ENCODE measurements at places on chromosomes 4 and X.

DNA sequence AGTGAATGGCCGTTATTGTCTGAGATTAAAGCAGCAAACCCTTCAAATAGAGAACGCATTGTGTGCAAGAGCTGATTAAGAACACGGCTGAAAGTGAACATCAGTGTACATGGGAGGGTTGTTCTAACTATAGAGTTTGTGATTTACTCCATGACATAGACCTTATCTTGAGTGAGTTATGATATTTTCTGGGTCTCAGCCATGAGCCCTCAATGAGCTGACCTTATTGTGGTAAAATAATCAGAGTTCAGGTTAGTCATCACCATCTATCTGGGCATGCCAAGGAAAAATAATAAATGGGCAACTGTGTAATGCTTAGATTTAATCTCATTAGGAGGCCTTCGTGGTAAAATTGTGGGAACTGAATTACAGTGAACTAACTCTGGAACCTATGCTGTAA, 33.2 kb upstream of the CLDN24 start:
- DNase-seq = no peak

- DNase-seq = no peak
Measured at GRCh38 chr4:84263415-84263814, 235.7 kb downstream of the NKX6-1 start.

DNA sequence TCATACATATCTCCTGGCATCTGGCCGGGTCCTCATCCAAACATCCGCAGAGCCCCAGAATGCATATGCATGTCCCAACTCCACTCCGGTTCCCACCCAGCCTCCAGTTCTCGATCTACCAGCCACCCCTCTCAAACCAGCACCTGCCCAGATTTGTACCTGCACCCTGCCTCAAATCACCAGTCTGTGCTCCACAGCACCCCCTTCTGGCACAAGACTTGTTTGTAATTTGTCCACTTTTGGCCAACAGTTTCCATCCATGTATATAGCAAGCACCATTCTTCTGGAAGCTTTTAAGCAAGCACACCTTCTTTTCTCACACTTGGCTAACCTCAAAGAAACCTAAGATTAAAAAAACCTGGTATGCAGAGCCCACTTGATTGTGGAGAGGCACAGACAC, 644.1 kb downstream of the MID1IP1 start:
- DNase-seq = peak; percentile 34

DNA sequence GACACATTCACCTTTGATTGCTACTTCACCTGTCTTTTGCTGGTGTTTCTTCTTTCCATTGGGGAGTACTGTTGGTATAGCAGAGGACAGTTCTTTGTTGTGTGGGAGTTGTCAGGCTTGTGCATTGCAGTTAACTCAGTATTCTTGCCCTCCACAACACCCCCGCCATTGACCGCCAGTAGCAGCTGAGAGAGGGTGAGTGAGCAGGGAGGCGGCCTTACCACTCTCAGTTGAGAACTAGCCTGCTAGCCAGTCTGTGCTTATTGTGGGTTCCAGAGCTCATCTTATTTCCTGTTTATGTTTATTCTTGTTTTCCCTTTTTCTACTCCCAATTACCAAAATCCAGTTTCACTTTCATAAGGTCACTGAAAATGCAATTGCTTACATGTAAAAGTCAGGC, 52.2 kb downstream of the STIM2 start:
- no peak for DNase-seq

DNA sequence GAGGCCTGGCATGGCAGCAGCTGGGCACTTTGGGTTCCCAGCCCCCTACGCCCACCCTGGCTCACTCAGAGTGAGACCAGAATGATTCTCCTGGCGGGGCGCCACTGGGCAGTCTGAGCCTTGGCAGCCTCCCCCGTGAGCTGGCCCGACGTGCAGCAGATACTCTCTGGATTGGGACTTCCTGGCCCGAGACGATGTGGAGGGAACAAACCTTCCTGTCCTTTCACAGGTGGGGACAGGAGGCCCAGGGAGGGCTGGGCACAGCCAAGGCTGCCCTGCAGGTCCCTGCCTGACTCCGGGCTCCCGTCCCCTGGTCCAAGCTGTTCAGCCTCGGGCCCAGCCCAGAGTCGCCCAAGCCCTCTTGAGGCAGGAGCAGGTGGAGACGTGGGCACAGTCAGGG, 17.9 kb upstream of the ADD1 start:
- DNase-seq = no peak

GRCh38 chr4:54497947-54498346, 159.8 kb upstream of the KIT start:
- no peak for DNase-seq

DNA sequence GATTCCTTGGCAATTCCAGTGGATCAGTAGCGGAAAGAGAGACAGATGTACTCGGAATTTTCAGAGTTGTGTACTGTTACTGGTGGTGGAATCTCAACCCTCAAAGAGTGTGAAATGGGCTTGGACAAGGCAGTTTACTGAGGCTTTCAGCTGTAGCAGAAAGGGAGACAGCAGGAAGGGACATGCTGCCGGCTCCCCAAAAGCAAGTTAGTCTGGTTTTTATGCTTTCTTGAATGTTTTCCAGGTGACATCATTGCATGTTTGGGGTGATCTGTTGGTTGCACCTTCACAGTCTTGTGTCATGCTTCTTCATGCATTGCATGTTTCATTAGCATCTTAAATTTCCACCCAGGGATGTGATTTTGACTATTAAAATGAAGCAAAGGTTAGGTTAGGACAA, 1282.2 kb downstream of the ADGRL3 start:
- no peak for DNase-seq

DNA sequence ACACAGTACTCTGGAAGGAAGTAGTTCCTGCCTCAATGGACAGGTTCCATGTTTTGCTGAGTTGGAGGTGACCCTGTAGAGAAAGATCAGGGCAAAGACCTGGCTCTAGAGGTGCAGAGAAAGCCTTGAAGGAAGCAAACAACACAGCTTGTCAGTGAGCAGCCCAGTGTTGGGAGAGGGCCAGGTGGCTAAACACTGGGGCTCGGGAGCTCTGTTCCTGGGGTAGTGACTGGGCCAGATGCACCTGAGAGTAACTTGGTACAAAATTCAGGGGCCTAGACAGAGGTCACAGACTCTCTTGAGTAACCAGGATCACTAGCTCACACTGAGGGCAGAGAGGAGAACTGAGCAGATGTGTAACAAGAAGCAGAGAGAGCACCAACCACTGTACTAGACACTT, 138.4 kb upstream of the NALF2 start:
- DNase-seq = no peak

GRCh38 chr4:100042235-100042634, 92.2 kb upstream of the H2AZ1 start:
- no peak for DNase-seq

GRCh38 chrX:150759568-150760416, 66.6 kb downstream of the MTMR1 start:
- DNase-seq = no peak

- no peak for DNase-seq
Measured at GRCh38 chr4:124111411-124111810, 601.1 kb downstream of the ANKRD50 start.

- no peak for DNase-seq
Measured at GRCh38 chr4:160825644-160826338, 1338.0 kb downstream of the FSTL5 start.

- DNase-seq = peak; percentile 7
Measured at GRCh38 chr4:44210750-44211149, 237.9 kb downstream of the KCTD8 start.

DNA sequence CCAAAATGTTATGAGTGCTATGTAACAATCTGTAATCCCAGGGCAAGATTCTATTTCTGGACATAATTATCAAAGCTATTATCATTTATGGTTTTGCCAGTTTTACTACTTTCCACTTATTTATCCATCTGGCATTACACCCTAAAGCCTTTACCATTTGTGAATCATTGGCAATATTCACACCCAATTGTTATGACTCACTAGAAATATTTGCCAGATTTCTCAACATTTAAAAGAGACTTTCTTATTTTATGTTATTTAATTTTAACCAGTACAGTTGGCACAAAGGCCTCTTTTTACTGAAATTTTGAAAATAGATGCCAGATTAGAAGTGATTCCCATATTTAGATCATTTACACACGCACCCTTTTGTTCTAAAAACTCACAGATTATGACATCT, 242.7 kb upstream of the WDFY3 start:
- DNase-seq = no peak

- no peak for DNase-seq
Measured at GRCh38 chrX:14753441-14753840, 119.4 kb downstream of the FANCB start.

DNA sequence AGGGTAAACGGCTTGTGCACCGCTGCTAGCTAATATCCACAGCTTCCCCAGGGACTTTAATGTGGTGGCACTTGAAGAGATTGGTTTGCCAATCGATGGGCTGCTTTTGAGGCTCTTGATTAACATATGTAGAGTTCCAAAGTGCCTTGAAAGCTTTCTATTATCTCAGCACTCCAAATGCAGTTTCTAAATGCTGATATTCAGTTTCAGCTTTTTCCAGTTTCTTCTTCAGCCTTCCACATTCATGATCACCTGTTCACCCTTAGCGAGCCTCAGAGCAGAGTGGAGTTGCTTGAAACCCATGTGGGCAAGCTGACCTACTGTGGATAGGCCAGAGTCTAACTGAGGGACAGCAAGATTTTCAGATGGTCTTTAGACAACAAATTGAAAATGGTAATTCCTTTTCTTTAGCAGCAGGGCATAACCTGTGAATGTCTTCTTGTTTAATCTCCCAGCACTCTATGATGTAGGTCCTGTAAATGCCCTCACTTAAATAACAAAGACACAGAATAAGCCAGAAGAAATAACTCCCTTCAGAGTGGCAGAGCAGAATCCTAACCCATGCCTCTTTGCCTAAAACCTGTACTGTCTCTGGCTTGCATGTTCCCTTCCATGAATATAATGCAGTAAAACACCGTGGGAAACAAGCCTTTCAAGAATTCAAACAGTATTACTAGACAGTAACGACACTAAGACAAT, 99.8 kb downstream of the TSPAN5 start:
- DNase-seq = no peak

- no peak for DNase-seq
Measured at GRCh38 chr4:122992057-122992456, 69.7 kb upstream of the NUDT6 start.

GRCh38 chrX:28854637-28855036, 267.4 kb downstream of the IL1RAPL1 start:
- DNase-seq = no peak

GRCh38 chr4:87465739-87466366, 43.5 kb downstream of the NUDT9 start:
- peak; percentile 8 for DNase-seq

DNA sequence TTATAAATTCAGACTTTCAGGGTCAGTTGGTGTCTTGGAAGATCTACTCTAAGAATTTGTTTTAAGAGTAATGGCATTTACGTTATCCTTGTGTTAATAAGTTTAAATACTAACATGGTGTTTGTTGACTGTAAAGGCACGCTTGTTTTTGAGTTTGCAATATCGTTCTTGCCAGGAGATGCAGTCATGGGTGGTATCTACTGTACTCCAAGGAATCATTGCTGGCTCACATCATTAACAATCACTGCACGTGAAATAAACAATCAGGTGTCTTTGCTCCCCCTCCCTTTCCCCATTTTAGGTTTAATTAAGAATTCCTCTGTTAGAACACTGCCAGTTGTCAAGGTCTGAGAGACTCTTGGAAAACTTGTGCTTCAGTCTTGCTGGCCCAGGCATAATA, 1.6 kb downstream of the HHIP start:
- no peak for DNase-seq

DNA sequence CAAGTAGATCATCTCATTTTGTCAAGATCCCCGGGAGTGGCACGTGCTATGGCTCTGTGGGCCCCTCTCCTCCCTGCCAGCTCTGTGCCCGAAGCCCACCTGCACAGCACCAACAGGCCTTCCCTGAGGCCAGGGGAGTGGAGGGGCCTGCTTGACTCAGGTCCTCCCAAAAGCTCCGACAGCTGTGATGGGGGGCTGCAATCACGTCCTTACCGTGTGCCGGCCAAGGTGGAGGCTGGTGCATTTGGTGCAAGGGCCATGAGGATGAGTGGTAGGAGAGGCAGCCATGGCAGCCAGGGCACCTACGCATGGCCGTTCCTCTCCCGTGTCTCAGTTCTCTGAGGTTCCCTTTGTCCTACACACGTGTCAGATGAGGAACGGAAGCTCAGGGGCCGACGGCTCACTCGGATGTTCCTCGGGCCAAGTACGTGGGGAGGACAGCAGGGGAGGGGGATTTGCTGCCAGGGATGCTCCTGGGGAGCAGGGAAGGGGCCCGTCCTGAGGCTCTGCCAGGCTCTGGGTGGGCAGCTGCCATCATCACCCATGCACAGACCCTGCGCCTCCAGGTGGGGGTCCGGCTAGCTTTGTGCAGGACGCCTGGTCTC, 95.8 kb downstream of the HMX1 start:
- DNase-seq = no peak

GRCh38 chrX:110924871-110925270, 129.3 kb upstream of the CHRDL1 start:
- DNase-seq = no peak

DNA sequence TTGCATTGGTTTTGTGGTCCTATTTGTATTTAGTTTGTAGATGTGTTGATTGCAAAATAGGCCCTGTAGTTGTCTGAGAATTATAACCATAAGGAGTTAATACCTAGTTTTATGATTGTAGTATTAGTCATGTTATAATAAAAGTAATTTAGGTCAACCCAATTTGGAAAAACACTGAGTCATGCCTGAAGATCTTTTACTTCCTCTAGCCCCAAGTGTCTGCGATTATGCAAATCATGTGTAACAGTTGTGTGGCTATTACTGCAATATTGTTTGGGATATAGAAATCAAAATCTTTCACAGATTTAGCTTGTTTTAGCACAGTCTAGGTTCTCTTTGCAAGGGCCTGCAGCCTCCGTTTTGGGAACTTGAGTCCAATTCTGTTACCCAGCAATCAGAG, 12.6 kb downstream of the SRD5A3 start:
- no peak for DNase-seq

GRCh38 chr4:121824171-121824527, 466 bp upstream of the CCNA2 start:
- no peak for DNase-seq

DNA sequence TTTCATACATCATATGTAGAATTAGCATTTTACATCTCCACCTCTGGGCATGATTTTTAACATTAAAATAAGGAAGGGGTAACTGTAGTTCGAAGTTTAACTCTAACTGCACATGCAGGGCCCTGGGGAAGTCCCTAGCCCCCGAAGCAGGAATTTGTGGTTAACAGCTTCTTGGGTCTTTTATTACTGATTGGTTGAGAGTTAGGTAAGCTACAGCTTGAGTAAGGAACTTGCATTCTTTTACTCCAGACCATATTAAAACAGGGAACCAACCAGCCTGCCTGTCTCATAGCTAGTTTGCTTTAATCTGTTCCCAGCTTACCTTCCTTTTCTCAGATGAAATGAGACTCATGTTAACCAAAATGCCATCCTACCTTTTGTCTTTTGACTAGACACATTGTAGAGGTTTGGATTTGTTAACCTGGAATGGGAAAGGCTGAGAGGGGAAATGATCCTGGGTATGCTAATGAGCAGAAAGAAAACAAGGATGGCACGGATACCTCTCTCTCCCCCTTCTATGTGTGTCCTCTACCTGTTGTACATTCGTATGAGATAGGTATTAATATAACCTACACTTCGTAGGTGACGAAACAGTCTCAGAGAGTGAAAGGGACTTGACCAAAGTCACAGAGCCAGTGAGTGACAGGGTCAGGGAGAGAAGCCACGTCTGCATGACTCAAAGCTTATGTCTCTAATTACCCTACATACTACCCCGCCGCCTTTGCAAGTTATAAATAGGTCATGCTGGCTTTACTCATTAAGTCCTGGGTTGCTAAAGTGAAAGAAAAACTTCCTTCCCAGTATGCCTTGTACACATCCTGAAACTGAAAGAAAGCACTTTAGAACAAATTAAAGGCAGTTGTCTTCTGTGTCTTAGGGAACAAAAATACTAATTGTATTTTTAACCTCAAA, 119.5 kb upstream of the AFF2 start:
- no peak for DNase-seq

- no peak for DNase-seq
Measured at GRCh38 chr4:40204507-40205258, 7.9 kb downstream of the RHOH start.
